CD4-positive, alpha-beta T cell (primary cell): ENCODE measurements at places on chromosomes 6 and 20.

GRCh38 chr20:32278199-32278643 lies 770 bp downstream of the KIF3B start:
- DNase-seq = no peak

- no peak for DNase-seq
These were observed 76.0 kb downstream of the SRC start for GRCh38 chr20:37421988-37422387.

DNA sequence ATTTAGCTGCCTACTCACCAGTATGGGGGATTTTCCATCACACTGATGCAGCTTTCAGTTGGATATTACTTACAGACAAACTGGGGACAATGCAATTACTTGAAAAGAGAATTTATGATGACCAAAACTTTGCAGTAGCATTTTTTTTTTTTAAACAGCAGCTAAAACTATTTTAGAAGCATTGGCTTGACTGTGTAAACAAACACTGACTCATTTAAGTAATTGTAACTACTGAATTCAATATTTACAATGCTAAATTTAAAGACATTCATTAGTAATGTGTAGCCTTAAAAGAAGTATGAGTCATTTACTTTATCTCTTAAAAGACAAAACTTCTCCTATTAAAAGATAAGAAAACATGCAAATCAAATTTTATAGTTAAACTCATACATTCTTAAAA lies 295.9 kb upstream of the FERMT1 start:
- DNase-seq = no peak

- no peak for DNase-seq
These were observed 54.7 kb downstream of the SSR1 start for GRCh38 chr6:7258231-7258763.

GRCh38 chr6:14925025-14925698 lies 320.7 kb upstream of the JARID2 start:
- DNase-seq = no peak

- no peak for DNase-seq
These were observed 17.9 kb downstream of the MDGA1 start for GRCh38 chr6:37679539-37680476.

DNA sequence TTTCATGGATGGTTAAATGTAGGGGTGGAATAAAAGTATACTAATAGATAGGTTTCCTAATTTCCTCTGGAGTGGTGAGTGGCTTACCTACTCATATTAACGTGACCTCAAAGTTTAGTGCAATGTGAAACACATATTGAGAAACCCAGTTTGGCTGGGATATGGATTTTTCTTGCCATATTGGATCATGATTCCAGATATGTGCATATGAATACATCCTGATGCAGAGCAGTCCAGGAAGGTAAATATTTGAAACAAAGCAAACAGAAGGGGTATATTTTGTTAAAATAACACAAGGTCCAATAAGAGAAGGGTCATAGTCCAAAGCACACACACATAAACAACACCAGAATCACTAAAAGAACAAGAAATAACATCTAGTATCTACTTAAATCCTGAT lies 608.1 kb downstream of the PKHD1 start:
- no peak for DNase-seq

DNA sequence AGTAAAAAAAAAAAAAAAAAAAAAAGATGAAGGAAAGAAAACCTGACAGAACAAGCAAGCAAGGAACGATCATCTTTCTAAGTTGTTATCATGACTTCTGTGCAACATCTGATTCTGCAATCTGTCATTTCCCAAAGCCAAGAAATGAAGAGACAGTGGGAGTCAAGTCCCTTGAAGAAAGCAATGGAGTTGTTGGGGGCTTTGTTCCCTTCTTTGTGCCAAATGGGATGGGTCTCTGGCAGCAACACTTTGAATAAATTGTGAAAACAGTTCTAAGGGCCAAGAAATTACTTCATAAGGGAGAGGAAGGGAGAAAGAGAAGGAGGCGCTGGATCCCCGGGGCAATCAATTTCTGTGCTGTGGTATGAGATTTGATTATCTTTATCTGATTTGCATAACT lies 33.3 kb upstream of the RSPO3 start:
- DNase-seq = no peak

DNA sequence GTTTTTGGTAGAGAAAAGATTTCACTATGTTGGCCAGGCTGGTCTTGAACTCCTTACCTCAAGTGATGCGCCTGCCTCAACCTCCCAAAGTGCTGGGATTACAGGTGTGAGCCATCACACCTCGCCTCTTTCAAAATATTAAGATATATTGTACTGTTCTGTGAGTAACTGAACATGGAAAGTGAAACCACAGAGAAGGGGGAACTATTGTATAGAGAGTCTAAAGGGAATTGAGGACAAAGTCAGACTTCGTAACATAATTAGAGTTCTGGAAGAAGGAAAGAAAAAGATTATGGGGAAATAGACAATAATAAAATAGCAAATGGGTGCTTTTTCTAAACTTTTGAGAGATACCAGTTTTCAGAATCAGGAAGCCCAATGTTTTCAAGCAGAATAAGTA lies 17.4 kb upstream of the AKAP7 start:
- DNase-seq = no peak

GRCh38 chr6:92864966-92865555 lies 554.3 kb downstream of the EPHA7 start:
- no peak for DNase-seq

GRCh38 chr6:47438481-47439347 lies 38.9 kb upstream of the CD2AP start:
- no peak for DNase-seq

DNA sequence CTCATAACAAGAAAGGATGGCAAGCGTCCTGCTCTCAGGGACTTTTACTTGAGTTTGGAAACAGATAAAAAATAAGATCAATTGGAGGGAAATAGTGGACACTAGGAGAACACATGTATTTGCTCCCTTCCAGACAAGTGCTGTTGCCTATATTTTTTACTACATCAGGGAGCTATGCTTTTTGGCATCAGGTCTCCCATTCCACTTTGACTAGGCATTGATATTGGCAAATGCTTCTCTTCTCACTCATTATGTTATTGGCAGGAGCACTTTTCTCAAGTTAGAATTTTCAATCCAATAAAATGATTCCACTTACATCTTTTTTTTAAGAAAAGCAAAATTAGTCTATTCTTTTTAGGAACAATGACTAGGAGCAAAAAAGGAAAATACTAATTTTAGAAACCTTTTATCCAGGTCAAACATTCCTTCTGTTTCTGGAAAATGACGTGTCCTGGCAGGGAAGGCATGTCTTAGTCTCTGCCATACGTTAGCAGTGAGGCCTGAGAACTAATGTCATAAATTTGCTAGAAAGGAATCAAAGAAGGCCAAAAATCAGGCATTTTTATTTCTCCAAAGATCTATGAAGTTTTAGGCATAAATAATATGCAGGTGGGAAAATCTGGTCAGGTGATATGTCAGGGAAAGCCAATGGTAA lies 21.4 kb downstream of the BCAS1 start:
- no peak for DNase-seq

- no peak for DNase-seq
These were observed 7.0 kb downstream of the COX4I2 start for GRCh38 chr20:31644701-31645100.

DNA sequence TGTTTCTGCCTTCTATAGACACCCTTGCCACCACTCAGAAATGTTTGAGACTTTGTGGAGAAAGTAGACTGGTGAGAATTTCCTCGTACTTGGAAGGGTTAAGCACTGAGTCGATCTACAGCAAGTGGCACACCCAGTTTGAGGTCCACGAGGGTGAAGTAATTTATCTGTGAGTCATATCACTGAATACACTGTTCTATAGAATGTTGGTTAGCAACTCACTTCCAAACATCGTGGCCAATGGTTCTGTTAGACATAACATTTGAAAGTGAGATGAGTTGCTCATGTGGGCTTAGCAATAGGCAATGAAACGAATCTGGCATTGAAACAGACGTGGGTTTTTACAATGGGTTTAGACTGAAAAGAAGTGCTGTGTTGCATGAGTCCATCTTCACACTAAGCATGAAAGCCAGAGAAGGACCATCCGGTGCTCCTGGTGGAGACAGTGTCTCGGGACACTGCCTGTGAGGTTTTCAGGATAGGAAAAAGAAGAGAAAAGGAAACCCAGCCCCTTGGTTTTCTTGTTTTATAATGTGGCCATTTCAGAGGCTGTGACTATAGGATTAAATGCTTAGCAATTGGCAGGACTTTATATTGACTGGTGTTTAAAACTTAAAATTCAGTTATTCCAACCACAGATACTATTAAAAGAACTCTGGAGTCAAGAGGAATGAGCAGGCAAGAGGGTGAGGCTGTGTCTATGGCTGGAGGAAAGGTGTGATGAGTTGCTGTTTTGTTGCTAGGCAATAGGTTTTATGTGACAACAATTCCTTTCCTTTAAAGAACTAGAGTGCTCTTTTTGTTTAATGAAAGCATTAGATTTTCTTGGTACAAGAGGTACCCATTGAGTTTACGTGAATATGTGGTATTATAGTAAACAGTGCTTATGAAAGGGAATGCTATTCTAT lies 31.0 kb upstream of the EZR start:
- DNase-seq = peak; percentile 71

GRCh38 chr6:166343150-166343487 lies 774 bp upstream of the SFT2D1 start:
- DNase-seq = no peak

GRCh38 chr20:59751075-59751711 lies 146.9 kb downstream of the PHACTR3 start:
- DNase-seq = no peak

DNA sequence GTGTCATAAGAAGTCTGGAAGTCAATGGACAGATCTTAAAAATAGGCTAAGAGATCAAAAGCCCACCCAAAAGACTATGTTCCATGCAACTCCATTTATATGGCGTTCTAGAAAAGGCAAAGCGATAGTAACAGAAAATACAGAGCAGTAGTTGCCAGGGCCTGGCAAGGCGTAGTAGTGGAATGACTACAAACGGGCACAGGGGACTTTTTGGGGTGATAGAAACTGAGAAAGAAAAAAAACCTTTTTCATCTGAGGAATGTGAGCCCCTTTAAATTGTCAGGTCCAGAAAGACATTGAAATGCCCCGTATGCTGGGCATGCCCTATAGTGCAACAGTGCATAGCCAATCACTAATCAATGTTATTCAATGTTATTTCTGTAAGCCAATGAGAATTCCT lies 47.2 kb upstream of the FAM50B start:
- DNase-seq = no peak

- no peak for DNase-seq
These were observed 141.5 kb downstream of the ANKRD60 start for GRCh38 chr20:58086763-58087561.

DNA sequence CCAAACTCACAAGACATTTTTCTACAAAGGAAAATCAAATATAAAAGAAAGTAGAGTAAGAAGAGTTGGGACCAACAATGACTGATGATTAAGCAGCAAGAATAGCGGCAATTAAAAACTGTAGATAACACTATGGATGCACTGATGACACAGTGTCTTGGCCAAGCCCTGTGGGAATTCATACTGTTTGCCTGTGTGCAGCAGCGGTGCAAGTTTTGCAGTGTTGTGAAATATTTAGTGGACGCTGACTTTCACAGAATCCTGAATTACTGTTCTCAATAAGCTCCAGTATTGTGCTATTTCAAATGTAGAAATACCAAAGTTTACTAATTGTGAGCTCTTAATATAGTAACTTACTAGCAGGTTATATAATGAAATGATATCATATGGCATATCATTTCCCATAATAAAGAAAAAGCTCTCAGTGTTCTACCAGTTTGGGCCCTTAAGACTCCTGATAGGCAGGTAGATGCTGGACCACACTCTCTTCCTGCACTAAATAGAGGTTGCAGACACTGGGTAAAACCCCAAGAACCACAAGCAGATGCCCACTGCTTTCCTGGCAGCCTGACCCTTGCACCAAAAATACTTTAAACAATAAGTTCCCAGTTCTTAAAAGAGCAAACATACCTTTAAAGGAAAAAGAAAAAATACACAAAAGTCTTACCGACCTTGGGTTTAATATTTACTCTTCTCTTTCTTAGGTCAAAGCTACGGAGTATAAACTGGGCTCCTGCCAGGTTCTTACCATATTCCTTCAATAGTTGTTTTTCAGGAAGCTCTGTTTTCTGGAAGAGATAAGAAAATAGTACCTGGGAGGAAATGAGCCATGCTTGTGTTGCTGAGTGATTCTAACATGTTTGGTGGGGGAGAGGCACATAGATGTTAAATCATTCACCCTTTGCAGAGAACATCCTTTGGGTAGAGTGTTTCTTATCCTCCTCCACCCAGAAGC lies 41.6 kb downstream of the ANKEF1 start:
- DNase-seq = no peak

DNA sequence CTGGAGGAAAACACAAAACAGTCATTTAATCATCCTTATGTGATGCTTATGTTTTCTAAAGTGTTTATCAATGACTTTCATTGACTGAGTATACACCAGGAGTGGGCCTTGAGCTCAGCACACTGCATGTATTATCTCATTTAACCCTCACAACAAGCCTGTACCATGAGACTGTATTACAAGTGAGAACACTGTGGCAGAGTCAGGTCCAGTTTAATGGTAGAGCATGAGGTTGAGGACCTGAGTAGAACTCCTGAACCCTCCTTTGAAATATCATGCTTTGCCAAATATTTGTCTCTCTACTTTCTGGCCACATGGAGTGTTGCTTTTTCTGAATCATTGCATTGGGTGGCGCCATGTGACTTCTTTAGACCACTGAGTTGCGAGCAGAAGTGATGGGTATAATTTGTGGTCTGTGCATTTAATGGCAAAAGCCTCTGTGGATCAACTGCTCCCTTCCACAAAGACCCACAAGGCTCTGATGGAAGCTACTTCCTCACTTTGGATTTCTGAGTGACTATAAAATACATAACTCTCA lies 65.0 kb upstream of the SIRPG start:
- no peak for DNase-seq

GRCh38 chr20:62874964-62875344 lies 13.3 kb upstream of the TCFL5 start:
- DNase-seq = no peak
